ENCODE measurements at places on chromosomes 12 and 14.

DNA sequence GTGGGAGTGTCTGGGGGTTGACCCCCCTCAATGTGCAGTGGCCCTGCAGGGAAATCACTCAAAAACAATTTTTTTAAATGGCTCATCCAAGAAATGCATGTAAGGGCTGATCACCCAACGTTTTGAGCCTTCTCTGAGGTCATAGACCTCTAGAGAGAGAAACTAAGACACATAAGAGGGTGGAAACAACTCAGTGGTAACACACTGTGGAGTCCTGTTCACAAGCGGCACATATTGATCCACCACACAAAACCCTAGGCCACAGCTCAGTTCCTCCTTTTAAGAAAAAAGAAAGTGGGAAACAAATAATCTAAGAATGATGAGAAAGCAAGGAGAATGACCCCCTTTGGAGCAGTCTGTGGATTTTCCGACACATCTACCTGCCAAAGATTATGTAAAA is 83.0 kb upstream of the METAP2 start:
- DNase-seq: no peak

GRCh38 chr14:50237427-50237826 is 6.0 kb upstream of the SOS2 start:
- DNase-seq: peak; percentile 9

- no peak for DNase-seq
Observed at GRCh38 chr12:47547077-47547476, 158.8 kb downstream of the RPAP3 start.

GRCh38 chr14:72792051-72792788 is 101.7 kb downstream of the DPF3 start:
- DNase-seq: no peak

DNA sequence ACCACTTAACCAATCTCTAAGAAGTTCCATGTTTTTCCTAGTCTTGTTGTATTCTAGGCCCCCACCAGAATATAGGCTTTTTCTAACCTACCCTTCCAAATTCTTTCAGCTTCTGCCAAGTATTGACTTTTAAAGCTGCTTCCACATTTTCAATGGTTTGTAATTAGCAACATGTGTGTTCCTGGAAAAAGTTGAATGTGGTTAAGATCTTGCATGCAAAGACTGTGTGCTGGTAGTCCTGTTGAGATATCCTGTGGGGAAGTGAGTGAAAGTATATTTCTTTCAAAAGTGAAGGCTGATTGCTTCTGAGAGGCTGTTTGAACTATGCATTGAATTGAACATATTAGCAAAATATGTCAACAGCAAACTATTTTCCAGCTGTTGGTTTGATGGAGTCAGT is 646 bp upstream of the OR6C4 start:
- no peak for DNase-seq

DNA sequence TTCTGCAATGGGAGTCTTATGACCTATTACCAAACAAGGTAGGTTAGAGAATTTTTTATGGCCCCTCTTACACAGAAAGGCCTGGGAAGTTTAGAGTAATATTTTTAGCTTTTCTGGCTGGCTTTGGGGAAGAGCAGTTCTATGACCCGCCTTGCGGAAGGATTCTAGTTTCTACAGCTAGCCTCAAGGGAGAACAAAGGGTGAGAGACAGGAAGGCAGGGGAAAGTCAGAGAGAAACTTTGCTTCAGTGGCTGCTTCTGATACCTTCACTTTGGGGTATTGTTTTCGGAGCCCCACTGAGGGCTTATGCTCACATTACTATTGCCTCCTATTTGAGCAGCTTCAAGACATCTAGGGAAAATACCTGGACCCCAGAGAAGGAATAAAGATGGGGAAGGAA is 80.7 kb upstream of the NUDT4 start:
- DNase-seq: no peak
